Psoas muscle (tissue), 8 donors: ENCODE measurements at places on chromosomes 6 and 20.

DNA sequence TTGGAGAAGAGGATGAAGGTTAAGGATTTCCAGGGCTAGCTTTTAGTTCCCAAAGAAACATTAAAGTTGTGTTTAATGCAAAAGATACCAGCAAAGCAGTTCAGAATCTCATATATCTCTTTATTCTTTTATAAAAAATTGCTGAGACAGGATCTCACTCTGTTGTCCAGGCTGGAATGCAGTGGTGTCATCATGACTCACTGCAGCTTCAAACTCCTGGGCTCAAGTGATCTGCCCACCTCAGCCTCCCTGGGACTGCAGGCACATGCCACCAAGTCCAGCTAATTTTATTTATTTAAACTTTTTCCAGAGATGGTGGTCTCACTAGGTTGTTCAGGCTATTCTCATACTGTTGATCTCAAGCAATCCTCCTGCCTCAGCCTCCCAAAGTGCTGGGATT is 41.1 kb upstream of the CAP2 start:
- no peak for DNase-seq

DNA sequence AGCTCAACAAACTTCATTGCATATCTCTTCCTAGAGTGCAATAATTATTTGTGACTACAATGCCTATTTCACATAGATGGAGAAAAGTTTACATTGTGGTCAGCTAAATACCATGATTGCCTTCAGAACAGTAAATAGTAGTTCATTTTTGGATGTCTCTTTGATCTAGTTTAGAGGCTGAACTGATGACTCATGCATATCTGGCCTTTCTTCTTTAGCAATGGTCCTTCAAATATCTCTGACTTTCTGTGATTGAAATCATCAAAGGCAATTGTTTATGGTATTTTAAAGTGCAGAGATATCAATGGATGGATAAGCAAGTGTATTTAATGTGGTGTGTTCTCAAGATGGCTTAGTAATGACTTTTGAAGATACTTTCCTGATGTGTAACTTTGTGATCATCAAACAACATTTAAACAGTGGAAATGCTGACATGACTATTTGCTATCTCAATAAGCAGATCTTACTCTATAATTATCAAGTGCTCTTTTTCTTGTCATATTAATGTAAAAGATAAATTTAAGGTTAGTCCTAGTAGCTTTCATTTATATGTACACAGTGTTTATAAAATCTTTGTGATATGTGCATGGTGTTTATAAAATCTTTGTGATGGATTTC is 523.7 kb upstream of the SLC35B3 start:
- DNase-seq, result no peak

DNA sequence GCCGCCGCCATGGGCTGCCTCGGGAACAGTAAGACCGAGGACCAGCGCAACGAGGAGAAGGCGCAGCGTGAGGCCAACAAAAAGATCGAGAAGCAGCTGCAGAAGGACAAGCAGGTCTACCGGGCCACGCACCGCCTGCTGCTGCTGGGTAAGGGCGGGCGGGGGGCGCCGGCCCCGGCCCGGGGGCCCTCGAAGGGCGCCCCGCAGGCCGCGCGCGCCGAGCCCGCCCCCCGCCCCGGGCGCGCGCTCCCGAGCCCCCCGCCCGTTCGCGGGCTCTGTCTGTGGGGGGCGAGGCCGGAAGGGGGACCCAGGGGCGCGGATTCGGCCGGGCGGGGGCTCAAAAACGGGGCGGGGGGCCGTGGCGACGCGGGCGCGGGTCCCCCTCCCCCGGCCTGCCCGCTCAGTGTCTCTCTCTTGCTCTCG is 39.2 kb downstream of the GNAS start:
- peak; percentile 53 for DNase-seq

- no peak for DNase-seq
Observed at GRCh38 chr20:2804852-2805688, 4.6 kb upstream of the CPXM1 start.

GRCh38 chr6:19128701-19129100 is 708.5 kb upstream of the ID4 start:
- no peak for DNase-seq

DNA sequence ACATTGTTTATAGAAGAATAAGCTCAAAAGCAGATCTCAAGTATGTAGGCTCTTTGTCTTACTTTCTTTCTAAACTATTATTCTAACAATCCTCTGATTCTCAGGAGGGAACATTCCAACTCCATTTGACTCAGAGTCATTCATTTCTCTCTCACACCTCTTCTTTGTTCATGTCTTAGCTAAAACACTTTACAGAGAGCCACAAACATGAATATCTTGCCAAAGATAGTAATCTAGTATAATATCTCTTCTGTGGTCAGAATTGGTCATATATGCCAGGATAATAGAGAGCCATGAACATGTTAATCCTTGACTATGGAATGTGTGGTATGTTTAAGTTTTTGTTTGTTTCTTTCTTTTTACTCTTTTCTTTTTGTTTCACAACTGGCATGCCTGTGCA is 456.0 kb upstream of the PTCHD4 start:
- DNase-seq, result no peak

DNA sequence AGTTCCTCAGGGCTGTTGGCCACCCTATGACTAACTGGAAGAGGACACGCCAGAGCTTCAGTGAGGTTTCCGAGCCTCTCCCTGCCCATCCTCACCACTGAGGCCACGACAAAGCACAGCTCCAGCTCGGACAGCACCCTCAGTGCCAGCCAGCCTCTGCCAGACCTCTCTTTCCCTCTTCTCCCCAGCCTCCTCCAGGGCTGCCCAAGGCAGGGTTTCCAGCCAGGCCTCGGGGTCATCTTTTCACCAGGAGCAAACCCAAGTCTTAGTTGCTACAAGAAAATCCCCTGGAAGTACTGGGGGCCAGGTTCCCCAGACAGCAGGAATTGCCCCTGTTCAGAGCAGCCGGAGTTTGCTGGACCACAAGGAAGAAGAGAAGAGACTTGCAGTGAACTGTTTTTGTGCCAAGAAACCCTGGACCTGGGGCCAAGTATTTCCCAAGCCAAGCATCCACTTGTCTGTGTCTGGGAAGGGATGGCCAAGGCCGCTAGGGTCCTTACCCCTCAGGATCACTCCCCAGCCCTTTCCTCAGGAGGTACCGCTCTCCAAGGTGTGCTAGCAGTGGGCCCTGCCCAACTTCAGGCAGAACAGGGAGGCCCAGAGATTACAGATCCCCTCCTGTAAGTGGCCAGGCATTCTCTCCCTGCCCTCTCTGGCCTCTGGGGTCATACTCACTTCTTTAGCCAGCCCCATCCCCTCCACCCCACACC is 41.6 kb downstream of the PLAGL2 start:
- no peak for DNase-seq

DNA sequence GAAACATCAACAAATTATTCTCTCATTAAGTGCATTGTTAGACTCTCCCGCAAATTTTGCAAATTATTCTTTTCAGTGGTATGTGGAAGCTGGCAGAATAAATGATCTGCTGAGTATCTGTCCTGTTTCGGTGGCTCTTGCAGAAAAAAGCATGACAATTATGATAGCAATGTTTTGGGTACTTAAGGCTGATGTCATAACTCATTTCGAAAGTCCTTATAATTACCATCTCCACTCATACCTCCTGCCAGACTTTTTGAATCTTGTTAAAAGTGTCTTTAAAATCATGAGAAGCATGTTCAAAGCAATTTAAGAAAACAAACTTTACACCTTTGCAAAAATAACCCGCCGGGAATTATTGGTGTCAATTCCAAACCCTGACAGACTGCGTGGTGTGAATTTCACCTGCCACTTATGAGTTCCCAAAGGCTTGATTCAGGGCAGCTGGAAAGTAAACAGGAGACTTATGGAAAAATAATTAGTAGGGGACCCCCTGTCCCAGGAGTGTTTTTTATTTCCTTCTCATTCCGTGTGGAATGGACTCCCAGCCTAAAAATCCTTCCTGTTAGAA is 87.6 kb upstream of the E2F3 start:
- no peak for DNase-seq

DNA sequence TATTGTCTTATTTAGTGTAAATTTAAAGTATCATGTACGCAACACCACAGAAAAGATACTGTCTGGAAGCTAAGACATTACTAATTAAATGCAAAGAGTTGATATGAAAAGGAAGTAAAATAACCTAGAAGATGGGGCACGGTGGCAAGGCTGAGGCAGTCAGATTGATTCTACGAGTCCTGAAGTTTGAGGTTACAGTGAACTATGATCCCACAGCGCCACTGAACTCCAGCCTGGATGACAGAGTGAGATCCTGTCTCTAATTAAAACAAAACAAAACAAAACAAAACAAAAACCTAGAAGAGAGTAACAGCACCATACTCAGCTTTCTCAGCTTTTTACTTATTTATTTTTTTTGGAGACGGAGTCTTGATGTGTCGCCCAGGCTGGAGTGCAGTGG is 199.0 kb downstream of the PRKN start:
- no peak for DNase-seq

DNA sequence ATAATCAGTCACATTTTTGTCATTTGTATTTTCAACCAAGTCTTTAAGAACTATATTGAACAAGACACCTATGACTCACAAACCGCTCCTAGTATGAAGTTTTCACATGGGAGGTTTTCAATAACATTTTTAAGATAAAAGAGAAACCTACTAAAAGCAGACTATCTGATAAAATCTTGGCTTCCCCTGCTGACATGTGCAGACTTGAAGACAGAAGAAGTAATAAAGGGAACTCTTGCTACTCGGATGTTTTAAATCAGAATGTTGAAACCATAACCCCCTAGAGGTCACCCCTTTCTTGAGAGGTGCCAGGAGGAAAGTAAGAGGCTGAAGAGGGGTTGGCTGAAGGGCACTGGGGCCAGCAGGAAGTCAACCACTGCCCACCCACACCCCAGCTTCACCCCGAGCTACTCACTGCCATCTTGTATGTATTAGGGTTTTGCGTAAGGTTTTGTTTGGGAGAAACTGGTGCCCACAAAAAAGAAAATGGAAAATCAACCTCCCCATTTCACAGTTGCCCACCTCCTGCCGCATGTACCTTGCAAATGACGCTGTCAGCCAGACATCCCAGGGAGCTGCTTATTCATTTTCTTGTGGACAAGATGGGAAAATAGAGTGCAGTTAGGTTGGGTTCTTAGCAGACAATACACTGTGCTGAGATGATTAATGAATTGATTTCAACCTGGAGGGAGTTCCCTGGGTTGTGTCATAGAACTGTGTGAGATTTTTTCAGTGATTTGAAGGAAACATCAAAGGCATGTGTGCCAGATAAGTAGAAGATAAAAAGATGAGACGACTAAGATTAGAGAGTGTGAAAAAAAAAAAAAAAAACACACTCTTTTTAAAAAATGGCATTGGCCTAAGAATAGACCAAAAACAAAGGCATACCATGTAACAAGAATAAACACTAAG is 83.2 kb upstream of the TAB2 start:
- no peak for DNase-seq

- no peak for DNase-seq
Observed at GRCh38 chr6:148455225-148455624, 112.6 kb downstream of the SASH1 start.

DNA sequence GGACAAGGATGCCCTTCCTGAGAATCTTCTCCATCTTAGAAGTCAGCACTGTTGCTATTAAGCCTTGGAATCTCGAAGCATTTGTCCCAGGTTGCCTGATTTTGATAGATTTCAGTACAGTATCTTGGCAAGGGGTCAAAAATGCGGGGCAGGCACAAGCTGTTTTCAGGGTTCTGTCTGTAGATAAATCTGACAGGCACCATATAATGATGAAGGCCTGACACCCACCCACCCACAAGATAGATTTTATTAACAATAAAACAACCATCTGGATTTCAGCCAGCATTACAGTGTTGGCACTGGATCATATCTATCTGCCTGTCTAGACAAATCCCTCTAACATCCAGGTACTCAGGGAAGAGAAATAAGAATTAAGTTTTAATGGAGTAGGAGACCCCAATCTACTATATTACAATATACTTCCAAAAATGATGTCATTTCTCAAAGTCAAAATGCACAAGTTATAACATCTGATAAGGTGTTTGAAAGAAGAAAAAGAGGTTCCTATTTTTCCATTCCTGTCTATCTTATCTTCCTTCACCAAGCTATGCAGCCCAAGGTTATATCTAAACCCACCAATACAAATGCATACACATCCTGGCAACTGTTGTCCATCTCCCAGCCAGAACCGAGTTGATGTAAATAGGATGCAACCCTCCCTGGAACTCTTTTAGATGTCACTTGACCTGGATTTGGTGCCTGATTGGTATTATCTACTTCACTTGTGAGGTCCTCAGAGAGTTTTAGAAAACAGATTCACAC is 10.7 kb downstream of the NEDD9 start:
- no peak for DNase-seq

DNA sequence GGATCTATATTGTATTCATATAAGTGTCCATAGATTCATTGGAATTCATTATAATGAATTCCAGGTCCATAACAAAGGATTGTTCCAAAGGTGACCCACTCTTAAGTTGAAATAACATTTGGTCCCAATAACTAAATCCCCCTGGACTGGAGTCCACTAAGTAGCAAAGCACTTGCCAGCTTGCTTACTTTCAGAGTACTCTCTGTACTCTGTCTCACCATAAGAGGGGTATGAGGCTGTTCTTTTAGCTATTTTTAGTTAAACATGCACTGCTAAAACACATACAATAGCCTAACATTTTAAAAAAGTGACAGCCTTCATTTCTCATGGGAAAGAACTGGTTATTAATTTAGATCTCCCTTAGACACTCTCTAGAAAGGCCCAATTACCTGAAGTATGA is 16.7 kb upstream of the ARHGAP18 start:
- no peak for DNase-seq

- no peak for DNase-seq
Observed at GRCh38 chr6:130431346-130431852, 65.6 kb downstream of the TMEM200A start.

DNA sequence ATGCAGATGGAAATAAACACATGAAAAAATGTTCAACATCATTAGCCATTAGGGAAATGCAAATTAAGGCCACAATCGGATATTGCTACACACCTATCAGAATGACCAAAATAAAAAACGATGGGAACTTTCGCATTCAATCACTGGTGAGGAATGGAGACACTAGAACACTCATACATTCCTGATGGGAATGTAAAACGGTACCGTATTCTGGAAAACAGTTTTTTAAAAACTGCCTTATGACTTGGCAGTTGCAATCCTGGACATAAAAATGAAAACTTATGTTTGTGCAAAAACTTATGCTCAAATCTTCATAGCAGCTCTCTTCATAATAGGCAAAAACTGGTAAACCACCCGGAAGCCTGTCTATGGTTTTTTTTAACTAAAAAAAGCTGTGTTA is 146.0 kb downstream of the CEBPB start:
- DNase-seq, result no peak

DNA sequence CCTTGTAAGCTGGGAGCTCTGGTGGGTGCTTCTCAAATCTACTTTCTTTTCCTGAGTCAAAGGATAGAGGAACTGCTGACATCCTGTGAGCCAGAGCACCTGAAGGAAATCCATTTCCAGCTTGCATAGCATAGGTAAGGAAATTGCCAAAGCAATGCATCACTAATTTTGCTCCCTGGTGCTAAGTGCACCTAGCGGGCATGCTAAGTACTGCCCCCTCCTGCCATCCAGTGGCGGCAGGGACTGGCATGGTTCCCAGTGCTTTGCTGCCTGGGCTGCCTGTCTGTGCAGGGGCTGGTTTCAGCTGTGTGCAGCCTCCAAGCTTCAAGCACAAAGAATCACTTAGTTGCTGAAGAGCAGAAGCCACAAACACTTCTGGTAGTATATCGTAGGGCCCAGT is 63.9 kb downstream of the FARS2 start:
- no peak for DNase-seq
